NCI-H2171 treated with DMSO at 0.1 percent for 48 hours (cell line): ENCODE measurements at places on chromosomes 5 and 9.

- DNase-seq: no peak
These were observed 14.5 kb downstream of the PTCH1 start for GRCh38 chr9:95502248-95502647.

DNA sequence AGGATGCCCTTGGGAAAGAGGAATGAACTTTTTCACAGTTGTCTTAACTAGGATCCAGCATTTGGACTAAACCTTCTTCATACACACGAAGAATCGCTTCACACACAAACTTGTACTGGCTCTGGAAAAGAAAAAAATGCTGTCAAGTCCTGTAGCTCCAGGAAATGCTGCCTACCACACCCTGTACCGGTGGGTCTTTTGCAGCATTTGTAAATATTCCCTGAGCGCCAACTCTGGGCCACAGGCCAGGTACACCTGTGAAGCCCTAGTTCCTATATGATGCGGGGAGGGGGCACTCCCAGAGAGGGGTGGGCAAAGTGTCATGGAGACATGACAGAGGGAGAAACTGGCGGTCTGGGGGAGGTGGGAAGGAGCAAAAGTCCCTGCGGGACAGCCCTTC lies 58.7 kb upstream of the EPB41L4B start:
- no peak for DNase-seq

GRCh38 chr5:75439276-75439675 lies 72.2 kb downstream of the CERT1 start:
- DNase-seq: no peak

DNA sequence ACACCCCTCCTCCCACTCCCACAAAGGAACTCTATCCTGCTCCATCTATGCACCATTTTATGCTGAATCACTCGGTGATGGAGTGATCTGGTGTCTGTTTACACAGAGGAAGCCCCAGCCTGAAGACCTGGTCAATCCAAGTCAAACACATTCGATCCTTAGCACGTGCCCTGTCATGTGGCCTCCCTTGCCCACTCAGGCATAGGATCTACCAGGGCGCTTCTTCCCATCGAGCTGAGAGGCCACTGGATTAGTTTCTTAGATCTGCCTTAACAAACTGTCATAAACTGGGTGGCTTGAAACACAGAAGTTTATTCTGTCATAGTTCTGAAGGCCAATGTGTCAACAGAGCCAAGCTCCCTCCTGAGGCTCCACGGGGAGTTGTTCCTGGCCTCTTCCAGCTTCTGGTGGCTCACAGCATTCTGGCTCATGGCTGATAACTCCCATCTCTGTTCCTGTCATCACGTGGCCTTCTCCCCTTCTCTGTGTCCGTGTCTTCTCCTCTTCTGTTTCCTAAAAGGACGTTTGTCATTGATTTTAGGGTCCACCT lies 34.2 kb downstream of the FOXI1 start:
- DNase-seq: no peak

DNA sequence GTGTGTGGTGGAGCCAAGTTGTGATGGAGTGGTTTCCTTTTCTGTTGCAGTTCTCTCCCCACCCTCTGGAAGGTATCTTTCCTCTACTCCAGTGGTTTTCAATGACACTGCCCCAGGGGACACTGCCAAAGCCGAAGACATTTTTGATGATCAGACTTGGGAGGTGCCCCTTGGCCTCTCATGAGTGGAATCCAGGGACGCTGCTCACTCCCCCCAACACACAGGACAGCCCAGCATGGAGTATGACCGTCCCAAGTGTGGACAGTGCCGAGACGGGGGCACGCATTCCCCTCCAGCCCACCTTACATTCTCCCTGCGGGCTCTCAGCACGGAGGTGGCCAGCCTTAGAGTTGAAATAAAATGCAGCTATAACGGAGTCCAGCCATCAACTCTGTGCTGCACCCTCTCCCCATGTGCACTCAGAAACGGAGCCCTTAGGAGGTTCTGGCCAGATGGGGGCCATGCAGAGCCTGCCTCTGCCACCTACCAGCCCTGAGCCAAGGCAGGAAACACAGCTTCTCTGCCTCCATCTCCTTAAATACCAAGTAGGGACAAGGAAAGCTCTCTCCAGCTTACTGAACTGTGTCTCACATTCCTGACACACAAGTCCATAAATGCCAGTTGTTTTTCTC lies 150.8 kb downstream of the ROR2 start:
- DNase-seq: no peak

GRCh38 chr9:133690081-133690561 lies 48.0 kb downstream of the SARDH start:
- no peak for DNase-seq

GRCh38 chr5:138649316-138649720 lies 74.1 kb upstream of the HSPA9 start:
- no peak for DNase-seq

GRCh38 chr9:110124439-110124838 lies 83.5 kb downstream of the C9orf152 start:
- DNase-seq: no peak

DNA sequence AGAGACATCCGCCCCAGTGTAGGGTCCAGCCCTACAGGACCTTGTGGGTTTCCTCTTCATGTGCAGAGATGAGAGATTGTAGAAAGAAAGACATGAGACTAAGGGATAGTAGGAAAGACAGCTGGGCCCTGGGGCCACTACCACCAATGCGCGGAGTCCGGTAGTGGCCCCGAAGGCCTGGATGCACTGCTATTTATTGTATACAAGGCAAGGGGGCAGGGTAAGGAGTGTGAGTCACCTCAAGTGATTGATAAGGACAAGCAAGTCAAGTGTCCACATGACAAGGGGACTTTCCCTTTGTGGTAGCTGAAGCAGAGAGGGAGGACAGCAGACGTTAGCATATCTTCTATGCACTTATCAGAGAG lies 6.2 kb upstream of the TMEM141 start:
- no peak for DNase-seq

DNA sequence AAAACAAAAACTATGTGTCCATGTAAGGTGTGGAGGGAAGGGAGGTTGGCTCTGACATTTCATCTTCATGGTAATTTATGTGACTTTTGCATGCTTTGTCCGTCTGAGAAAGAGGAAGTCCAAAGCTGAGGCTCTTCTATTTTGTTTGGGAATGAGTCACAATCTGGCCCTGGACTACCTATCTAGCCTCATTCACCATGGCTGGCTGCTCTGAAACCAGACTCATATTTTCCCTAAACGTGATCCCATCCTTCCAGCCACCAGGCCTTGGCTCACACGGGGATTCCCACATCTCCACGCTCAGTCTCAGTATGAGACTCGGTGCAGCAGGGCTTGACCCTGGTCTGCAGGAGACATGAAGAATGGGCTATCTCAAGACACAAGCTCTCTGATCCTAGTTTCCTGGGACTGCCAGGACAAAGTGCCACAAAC lies 672.8 kb downstream of the ACTL7B start:
- DNase-seq: no peak

- DNase-seq: no peak
These were observed 276.6 kb upstream of the VLDLR start for GRCh38 chr9:2345013-2345412.

DNA sequence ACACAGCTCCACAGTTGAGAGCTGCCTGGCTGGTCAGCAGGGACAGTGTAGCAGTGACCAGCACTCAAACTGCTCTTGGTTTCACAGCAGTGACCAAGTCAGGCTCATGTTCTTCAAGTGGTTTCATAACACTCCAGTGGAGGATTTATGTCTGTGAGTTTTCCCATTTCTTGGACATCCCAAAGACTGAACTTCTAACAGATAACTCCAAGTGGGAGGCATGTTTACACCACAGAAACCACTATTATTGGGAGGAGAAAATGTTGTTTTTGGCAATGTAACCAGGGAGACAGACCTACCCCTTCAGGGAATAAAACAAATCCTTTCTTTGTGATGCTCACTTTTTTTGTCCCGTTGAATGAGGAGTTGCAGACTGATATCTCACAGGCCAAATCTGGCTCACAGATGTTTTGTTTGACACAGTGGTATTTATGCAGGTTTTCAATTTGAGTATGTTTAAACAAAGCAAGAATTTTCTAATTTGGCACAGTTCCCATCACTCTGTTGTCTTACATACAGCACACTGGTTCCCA lies 141.5 kb downstream of the RMI1 start:
- DNase-seq: peak; percentile 12

- no peak for DNase-seq
These were observed 127.2 kb downstream of the MACIR start for GRCh38 chr5:103385722-103386121.

- no peak for DNase-seq
These were observed 48.9 kb upstream of the COL15A1 start for GRCh38 chr9:98894761-98895160.

DNA sequence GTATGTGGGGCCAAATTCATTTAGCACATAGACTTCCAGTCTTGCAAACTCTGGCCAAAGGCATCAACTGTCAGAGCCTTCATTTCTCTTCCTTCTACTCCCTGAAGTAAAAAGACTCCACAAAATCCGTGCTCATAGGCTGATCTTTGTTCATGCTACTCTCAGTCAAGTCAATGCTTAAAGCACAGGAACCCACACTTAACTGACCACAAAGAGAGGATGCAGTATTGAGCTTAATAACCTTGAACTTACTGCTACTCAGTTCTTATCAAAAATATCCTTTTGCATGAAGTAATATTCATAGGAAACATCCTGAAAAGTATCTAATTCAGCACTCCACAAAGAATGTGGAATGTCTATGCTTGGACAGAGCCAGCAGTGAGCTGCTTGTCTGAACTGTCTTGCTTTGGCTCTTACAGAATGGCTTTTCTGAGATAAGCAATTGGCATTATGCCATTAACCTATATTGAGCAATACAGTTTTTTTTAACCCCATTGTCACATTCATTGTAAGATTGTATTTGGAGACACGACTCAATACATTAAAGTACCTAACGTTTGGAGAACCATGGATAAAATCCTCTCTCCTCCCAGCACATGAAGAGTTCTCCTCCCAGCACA lies 21.7 kb downstream of the LPAR1 start:
- DNase-seq: no peak

DNA sequence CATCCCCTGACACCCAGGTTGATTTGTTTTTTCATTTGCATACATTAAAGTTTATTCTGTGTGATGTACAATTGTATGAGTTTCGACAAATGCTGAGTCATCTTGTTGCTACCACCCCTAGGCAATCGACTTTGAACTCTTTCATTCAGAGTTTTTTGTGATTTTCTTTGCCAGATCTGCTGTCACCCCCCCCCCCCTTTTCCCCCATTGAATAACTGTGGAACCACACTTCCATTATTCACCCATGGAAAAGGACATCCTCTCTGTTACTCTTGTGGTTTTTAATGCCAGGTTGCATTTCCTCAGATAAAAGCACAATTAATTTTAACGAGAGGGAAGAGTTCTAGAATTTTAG lies 13.7 kb upstream of the FAM120AOS start:
- DNase-seq: no peak

DNA sequence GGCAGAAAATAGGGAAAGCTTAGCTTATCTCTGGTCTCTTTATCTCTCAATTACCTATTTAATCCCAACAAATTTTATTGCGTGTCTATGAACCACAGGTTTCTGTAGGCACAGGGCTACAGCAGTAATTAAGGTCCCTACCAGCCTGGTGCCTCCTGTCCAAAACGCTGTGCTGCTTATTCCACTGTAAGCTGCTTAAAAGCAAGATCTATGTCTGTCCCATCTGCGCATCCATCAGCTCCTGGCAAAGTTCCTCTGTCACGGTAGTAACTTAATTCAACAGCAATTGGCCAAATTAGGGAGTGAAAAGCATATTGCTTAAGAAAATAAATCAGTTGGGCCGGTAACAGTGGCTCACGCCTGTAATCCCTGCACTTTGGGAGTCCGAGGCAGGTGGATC lies 235.8 kb upstream of the VLDLR start:
- peak; percentile 25 for DNase-seq

- no peak for DNase-seq
These were observed 297.7 kb downstream of the DEPDC1B start for GRCh38 chr5:60402161-60402785.

DNA sequence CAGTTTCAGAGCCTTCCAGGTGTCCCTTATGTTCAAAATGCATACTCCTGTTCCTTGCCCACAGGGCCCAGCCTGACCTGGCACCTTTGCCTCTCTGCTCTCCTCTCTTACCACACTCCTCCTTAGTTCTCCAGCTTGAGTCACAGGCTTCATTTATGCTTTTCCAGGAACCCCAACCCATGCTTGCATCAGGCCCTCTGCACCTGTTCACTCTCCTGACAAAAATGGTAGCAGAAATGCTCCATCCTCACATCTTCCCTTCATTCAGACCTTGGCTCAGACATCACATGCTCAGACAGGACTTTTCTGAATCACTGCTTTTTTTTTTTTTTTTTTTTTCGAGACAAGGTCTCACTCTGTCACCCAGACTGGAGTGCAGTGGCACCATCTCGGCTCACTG lies 15.1 kb upstream of the RNF145 start:
- DNase-seq: no peak

DNA sequence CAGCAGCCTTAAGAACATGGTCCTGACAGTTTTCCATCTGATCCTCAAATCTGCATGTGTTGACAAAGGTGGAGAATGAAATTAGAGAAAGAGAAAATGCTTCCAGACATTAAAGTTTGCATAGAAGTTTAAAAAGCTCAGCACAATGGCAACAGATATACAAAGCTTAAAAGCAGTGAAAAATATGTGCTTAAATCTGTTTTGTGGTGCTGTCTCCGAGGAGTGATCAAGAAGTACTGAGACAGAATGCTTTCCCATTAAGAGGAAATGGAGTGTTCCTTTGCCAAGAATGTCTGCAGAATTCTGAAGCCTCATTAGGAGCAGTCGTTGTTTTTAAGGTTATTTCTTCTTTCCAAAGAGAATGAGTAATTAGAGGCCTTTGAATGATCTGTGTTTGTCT lies 131.4 kb downstream of the MCTP1 start:
- DNase-seq: no peak

DNA sequence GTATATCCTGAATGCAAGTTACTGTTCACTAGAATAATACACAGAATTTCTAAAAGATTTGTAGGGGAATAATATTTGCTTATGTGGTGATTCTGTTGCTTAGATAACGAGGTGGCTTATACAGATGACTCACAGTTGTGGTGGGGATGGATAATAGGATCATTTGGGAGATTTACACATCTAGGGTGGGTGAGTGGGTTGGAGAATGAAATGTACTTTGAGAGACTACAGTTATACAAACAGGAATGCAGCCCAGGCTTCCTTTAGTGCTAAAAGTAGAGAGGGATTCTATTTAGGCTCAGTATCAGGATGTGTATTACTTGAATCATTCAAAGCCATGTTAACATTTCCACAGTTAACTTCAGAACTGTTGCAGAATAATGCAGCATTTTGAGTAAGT lies 1.8 kb downstream of the CTXN3 start:
- no peak for DNase-seq

DNA sequence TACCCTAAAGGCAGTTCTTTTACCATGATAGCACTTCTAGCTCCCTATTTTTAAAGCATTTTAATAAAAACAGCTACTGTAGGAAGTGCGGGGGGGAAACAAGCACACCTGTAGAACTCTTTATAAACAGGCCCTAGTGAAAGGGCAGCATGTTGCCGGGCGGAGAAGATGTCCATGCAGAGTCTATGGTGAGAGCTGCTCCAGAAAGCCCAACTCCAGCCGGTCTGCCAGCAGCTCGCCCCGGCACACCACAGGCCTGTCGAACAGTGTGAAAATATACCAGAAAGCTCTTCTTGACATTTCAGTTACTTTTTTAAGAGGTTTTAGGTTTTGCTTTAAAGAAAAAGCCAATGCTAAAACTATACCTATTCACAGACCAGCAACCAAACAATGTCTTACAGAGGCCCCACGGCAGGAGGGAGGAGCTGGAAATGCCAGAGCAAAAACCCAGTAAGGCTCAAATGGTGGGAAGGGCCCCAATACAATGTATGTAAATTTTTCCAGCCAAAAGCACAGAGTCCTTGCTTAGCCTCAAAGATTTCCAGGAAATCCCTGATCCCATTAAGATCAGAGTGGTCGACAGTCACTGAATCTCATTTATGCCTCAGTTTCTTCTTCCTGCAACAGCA lies 121.2 kb downstream of the SAXO1 start:
- DNase-seq: no peak
